ENCODE measurements at places on chromosomes 6 and 20. TPM values are rescaled to one million over a fixed set of nuclear protein-coding genes. Genes with fewer than 3 reads are reported as not detected.

The MANEA gene
- 17.1 TPM for total RNA-seq

DNA sequence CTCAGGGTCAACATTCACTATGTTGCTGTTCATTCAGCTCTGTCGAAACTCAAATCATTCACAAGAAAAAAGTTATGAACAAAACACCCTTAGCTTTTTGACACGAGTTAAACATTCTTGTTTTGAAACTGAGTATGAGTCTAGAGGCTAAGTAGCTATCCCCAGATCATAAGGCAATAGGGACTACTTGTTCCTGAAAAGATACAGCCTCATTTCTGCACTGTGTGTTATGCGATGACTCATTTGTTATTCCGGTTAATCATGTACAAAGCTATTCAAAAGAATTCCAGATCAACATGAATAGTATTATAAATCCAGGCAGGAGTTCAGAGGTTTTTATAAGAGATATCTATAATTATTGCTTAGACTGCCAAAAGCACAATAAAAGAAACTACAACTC, 908.0 kb downstream of the QKI start:
- H3K4me3 ChIP-seq = no peak overlapping the region
- H3K4me1 ChIP-seq = no peaks in the 10 kb centered on the region
- no peaks in the 10 kb centered on the region for H3K36me3 ChIP-seq
- no peak overlapping the region for H3K27ac ChIP-seq

- no peak for DNase-seq
- no peak overlapping the region for H3K4me3 ChIP-seq
- peaks cover 1% of the 10 kb centered on the region for H3K36me3 ChIP-seq
- H3K27ac ChIP-seq = no peak overlapping the region
- H3K4me1 ChIP-seq = peaks cover 15% of the 10 kb centered on the region
- H3K27me3 ChIP-seq = no peaks in the 10 kb centered on the region
Observed at GRCh38 chr6:38116248-38116647, 296.7 kb downstream of the ZFAND3 start.

GRCh38 chr6:117739869-117740268, 64.6 kb downstream of the NUS1 start:
- H3K27me3 ChIP-seq = no peaks in the 10 kb centered on the region
- no peaks in the 10 kb centered on the region for H3K4me1 ChIP-seq
- no peaks in the 10 kb centered on the region for H3K36me3 ChIP-seq
- H3K4me3 ChIP-seq = no peak overlapping the region

The GJA1 gene
- 54.5 TPM for total RNA-seq

DNA sequence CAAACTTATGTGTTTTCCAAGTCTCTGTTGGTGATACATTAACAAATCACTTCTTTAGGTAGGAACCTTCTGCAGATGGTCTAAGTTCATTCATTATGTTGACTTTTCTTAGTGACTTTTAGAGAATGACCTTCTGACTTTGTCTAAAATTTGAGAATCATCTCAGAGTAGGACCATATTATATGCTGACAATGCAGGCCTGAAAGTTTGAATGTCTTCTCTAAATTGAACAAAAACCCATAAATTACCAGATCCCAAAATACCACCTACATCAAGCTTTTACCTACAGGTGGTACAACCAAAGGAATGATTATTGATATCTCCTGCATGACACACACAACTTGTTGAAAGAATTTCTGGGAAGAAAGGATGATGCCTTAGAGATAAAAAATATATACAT, 191.5 kb downstream of the SOD2 start:
- no peaks in the 10 kb centered on the region for H3K27me3 ChIP-seq
- H3K4me3 ChIP-seq = no peak overlapping the region
- no peaks in the 10 kb centered on the region for H3K36me3 ChIP-seq
- no peaks in the 10 kb centered on the region for H3K4me1 ChIP-seq
- DNase-seq = no peak
- no peak overlapping the region for H3K27ac ChIP-seq

DNA sequence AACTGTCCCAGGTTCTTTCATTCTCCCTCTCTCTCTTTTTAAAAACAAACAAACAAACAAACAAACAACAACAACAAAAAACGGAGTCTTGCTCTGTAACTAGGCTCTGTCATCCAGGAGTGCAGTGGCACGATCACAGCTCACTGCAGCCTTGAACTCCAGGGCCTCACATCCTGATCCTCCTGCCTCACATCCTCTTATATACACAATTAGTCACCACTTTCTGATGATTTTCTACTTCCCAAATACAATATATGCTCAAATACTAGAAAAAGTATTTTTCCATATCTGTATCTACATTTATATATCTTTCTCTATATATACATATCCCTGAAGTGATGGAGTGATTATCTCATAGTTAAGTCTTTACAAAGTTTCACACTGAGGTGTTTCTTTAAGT, 170.7 kb downstream of the EPHA7 start:
- no peaks in the 10 kb centered on the region for H3K4me1 ChIP-seq
- H3K4me3 ChIP-seq = no peak overlapping the region
- no peaks in the 10 kb centered on the region for H3K27me3 ChIP-seq
- no peak overlapping the region for H3K27ac ChIP-seq
- no peak for DNase-seq
- H3K36me3 ChIP-seq = no peaks in the 10 kb centered on the region

GRCh38 chr6:99592900-99593299, 13.7 kb upstream of the PRDM13 start:
- no peaks in the 10 kb centered on the region for H3K36me3 ChIP-seq
- peaks cover 2% of the 10 kb centered on the region for H3K27me3 ChIP-seq
- DNase-seq = no peak
- no peaks in the 10 kb centered on the region for H3K4me1 ChIP-seq

DNA sequence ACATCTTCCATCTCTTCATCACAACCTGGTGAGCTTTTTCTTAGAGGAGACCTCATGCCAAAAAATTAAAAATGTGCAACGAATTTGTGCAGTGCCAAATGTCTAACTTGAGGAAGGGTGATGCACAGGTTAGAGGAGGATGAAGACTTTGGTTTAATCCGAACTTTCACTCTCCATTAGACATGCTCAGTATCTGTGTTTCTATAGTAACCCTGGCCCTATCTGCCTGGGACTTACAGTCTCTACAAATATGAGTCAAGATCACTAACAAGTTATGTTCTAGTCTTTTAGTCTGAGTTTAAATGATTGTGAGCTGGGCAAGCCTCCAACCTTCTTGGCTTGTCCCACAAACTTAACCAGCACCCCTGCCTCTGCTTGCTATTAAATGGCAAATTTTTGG, 377.0 kb downstream of the BMP2 start:
- no peak overlapping the region for H3K27ac ChIP-seq
- DNase-seq = no peak
- H3K4me1 ChIP-seq = peaks cover 24% of the 10 kb centered on the region
- no peak overlapping the region for H3K4me3 ChIP-seq
